ENCODE measurements at places on chromosomes 6 and 20.

- peak; percentile 53 for DNase-seq
Observed at GRCh38 chr6:134123666-134124208, 71.3 kb upstream of the SLC2A12 start.

DNA sequence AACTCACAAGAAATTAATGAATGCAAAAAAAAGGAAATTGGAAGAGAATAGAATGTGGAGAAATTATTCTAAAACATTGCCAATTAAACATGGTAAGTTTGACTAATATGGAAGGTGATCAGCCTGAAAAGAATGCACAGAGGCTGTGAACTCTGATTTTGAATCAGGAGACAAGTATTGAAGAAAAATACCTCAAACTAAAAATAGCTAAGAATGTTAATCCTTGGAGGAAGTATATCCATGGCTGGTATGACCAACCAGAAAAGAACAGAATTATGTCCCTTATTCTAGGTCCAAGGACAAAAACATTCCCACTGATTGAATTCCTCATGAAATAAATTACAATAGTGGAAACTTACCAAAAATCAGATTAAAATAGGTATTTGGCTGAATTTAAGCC lies 7.3 kb upstream of the RIMS1 start:
- no peak for DNase-seq

DNA sequence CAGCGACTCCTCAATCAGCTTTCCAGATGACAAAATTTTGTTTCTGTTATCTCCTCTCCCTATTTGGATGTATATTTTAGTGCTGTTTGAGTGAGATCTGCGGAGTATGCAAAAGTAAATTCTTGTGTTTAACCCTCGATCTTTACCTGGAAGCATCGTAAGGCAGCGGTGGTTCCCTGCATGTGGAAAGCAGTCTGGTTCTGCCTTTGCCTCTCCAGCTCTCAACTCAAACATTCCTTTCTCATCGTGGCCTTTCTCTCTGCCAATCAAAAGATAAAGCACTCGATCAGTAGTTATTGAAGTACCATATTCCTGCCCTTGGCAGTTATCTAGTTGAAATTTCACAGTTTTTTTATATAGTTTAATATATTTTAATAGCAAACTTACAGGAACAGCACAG lies 44.0 kb upstream of the BTN3A2 start:
- no peak for DNase-seq

- DNase-seq, result no peak
Observed at GRCh38 chr20:25090492-25091429, 8.8 kb upstream of the VSX1 start.

DNA sequence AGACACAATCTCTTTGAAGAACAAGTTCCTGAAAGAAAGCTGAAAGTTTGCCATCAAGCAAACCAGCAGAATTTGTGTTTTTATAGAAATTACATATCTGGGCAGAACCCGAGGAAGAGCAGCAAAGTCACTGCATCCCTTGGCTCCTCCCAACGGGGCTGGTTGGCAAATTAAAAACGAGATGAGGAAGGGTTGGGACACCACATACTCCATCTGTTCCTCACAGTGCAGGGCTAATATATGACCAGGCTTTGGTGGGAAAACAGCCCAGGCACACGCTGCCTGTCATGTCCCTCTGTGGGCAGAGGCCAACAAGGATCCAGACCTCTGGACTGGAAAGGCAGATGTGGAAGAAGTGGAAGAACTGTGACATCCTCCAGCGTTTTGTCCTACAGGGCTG lies 607.3 kb downstream of the CDH26 start:
- no peak for DNase-seq

DNA sequence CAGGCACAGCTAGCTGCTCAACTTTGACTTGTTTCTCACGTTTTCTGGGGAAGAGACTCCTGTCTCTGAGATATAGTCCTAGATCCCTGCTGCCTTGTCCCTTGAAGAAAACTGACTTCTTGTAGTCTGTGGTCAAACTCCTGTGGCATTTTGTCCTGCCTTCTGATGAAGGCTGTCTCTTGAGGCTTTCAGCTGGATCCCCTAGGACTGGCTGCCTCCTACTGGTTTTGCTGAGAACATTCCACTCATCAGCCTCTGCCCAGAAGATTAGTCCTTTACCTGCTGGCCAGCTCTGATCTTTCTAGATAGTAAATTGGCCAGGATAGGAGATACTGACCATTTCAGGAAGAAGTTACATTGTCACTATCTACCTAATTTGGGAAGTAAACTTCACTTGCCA lies 71.9 kb upstream of the CNR1 start:
- DNase-seq, result peak; percentile 62

- DNase-seq, result no peak
Observed at GRCh38 chr20:272718-273117, 15.2 kb downstream of the DEFB132 start.

- DNase-seq, result no peak
Observed at GRCh38 chr20:25548613-25549086, 36.7 kb downstream of the NINL start.

DNA sequence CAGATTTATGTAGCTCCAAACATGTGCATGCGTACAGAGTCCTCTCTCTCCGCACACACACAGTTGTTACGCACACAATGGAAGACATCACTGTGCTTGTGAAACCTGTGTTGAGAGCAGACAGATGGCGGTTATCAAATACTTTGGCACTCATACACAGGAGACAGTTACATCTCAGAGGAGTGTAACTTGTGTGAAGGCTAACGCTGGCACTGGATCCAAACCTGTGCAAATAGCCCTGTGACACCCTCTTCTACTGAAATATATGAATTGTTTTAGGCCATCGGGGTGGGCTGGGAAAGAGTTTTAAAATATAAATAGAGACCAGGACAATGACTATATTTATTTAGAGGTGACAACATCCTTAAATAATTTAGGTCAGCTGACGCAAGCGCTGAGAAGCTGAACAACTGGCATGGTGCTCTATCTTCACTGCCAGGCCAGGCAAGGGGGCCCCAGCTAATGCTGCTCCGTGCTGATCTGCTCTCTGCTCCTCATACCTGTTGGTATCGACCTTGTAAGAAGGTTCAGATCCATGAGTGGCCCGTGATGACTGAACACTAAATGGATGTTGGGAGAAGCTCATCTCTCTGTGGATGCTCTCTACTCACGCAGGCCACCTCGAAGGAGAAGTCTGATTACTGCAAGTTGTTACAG lies 69.4 kb downstream of the FOXC1 start:
- no peak for DNase-seq

DNA sequence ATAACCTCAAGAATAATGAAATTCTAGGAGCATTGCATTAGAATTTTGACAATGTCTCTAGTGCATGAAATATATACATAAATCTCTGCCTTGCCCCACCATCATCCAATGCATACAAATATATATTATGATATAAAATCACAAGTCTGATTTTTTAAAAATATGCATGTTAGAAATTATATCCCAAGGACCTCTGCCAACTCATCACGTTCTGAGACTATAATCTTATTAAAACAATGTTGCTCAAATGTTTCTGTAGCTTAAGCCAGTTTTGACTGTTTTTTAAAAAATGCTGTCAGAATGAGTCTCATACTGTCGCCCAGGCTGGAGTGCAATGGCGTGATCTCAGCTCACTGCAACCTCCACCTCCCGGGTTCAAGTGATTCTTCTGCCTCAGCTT lies 287.0 kb upstream of the SOX4 start:
- no peak for DNase-seq

- DNase-seq, result no peak
Observed at GRCh38 chr6:112660626-112661025, 313.5 kb downstream of the RFPL4B start.

DNA sequence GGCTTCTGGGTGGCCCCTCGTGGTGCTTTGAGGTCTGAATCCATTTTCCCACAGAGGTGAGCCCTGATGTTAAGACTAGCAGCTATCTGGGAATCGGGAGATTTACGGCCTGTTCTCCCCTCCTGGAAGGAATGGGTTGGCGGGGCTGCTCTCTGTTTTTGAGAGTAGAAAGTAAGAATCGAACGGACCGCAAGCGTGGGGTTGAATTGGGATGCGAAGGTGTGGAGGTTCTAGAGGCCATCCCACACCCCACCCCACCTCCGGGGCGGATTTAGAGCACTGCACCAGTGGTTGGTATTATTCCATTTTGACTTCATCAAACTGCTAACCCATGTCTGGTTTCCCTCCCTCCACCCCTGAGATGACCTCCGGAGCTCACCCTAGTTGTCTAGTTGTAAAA lies 11.5 kb downstream of the PYGB start:
- DNase-seq, result no peak

GRCh38 chr6:109079981-109080380 lies 14.7 kb downstream of the SESN1 start:
- DNase-seq, result no peak

DNA sequence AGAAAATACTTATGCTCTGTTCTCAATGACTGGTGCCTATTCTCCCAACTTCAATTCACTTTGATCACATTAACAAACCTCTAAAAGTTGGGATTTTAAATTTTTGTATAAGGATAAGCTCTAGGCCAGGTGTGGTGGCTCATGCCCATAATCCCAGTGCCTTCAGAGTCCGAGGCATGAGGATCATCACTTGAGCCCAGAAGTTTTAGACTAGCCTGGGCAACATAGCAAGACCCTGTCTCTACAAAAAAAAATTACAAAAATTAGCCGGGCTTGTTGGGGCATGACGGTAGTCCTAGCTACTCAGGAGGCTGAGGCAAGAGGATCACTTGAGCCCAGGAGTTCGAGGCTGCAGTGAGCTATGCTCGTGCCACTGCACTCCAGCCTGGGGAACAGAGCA lies 3.9 kb downstream of the SSR1 start:
- DNase-seq, result no peak

DNA sequence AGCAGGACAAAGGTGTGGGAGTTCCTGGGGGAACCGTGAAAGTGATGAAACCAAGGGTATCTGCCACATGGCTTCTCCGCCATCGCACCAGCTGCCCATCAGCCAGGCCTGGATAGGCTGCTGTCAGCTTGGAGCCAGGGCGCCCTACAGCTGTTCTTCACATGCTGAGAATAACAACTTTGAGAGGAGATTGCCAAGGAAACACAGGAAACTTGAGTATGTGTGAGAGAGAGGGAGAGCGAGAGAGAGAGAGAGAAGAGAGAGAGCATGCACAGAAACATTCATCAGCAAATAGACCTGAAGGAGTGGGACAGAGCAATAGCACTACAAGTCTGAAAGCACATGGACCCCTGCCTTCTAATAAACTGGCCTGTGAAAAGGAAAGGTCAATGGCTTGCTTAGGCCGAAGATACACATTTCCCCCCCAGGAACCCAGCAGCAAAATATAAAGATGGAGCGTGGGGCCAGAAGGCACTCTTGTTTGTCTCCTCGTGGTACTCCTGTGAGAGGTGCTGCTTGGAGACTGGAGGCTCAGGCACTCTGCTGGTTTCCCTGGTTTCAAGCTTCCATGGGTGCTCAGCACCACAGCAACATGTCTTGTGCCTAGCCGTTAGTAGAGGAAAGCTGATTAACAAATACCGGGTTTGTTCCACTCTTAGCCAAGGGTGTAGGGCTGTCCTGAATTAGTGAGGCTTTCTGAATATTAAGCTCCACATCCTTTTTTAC lies 53.0 kb downstream of the SNAP25 start:
- no peak for DNase-seq

GRCh38 chr20:17557675-17558006 lies 12.2 kb upstream of the DSTN start:
- peak; percentile 33 for DNase-seq

DNA sequence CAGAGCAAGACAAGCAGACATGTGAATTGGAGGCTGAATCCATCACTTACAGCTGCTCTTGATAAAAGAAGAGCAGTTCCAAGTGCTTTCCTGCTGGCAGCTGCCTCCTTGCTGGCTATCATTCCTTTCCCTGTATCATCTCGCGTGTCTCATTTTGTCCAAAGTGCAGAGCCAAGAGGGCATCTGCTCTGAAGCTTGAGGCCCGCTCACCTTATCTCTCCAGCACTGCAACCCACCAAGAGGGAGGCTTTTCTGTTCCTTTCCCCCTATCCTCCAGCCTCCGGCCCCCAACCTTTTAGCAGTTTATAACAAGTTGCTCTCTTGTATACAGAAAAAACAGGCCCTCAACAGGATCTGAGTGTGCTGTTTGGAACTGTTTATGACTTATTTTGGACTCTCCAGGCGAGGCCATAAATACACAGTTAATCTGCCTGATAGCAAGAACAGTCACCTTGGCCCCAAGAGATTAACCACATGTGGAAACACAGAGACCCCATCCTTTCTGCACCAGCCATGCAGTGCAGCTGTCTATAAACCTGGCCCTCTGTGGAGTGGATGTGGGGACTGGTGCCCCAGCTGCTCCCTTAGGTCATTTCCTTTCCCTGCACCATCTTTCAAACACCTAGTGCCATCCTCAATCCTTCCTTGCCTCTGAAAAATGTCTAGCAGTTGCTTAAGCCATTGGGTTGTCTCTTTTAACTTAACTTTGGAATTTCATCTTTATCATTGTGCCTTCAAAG lies 172.5 kb upstream of the FERMT1 start:
- no peak for DNase-seq

GRCh38 chr6:44264154-44265006 lies 971 bp downstream of the NFKBIE start:
- no peak for DNase-seq

GRCh38 chr20:22768266-22769178 lies 184.2 kb upstream of the FOXA2 start:
- DNase-seq, result no peak

DNA sequence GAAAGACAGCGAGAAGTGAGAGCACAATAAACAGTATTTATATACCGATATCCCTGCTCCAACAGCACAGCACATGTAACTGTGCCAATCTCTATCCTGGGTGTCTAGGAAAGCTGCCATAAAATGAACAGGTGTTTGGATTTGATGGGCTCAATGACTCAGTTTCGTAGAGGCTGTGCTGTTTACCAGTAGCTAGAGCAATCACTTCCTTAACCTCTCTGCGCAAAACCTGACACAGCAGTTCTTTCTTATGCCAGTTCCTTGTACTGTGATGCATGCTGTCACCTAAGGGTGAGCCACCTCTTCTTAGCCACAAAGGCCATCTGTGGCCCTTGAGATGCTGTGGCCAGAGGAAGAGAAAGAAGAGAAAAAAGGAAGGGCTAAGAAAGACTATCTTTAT lies 59.3 kb downstream of the SHPRH start:
- no peak for DNase-seq

GRCh38 chr6:23630726-23631635 lies 495.0 kb upstream of the NRSN1 start:
- DNase-seq, result no peak

- DNase-seq, result no peak
Observed at GRCh38 chr6:158769234-158769770, 49.9 kb downstream of the EZR start.

DNA sequence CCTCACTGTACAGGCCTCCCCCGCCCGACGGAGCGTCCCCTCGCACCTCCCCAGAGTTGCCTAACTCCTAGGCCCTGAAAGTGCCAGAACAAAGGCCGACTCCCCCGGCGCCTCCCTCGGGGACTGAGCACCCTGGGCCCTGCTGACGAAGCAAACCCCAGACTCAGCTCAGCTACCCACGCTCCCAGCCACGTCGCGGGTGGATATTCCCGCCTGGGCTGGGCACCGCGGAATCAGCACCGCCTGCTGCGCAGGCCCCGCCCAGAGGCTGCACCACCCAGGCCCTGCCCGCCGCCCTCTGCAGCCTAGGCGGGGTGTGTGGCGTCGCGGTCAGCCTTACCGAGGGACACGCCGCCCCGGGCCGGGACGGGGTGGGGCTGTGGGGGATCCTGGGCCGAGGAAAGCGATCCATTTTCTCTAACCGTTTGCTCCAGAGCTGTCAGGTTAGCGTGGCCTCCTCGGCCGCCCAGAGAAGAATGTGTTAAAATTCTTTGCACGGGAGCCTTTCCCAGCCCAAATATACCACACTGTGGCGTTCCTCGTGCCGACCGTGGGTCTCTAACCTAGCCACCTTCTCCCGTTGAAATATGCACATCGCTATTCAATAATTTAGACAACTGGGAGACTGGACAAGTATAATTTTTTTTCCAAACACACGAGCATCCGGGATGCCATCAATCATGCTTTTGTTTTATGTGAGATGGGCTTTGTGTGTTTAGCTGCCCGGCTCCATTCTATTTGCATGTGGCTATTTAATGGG lies 31.4 kb downstream of the TFAP2A start:
- peak; percentile 55 for DNase-seq

All from iPS-NIHi11 (cell line).